ENCODE measurements at places on chromosomes 16 and 17. TPM values are rescaled to one million over a fixed set of nuclear protein-coding genes. Genes with fewer than 3 reads are reported as not detected.

Gene GLP2R
- not detected for total RNA-seq

Gene MMP28
- 3.9 TPM for total RNA-seq

Gene ABCC12
- not detected for total RNA-seq

Gene NHLRC4
- 4.5 TPM for total RNA-seq

Gene FKBP10
- total RNA-seq = 14.8 TPM

Gene HEATR3
- 23.4 TPM for total RNA-seq

Gene KRT23
- total RNA-seq = 21.7 TPM

DNA sequence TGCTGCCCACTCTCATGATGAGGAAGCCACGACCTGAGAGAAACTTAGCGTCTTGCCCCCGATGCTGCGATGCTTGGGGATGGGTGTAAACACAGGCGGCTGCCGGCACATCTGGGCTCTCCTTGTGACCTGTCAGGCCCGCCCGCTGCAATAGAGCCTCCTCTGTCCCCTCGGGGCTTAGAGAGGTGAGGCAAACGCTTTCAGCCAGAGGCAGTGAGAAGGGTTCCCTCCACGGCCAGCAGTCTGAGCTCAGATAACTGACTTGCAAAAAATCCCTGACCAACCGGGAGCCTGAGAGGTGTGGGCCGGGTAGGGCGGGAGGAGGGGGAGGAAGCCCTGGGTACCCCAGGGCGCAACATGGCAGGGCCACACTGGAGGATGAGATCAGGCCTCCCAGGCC is 260.6 kb downstream of the C16orf95 start:
- no peak for DNase-seq
- H3K36me3 ChIP-seq = no peaks in the 10 kb centered on the region
- H3K4me3 ChIP-seq = no peak overlapping the region
- H3K27ac ChIP-seq = no peak overlapping the region
- peaks cover 61% of the 10 kb centered on the region for H3K27me3 ChIP-seq

- H3K36me3 ChIP-seq = no peaks in the 10 kb centered on the region
- H3K27me3 ChIP-seq = no peaks in the 10 kb centered on the region
- H3K4me1 ChIP-seq = peaks cover 40% of the 10 kb centered on the region
- H3K27ac ChIP-seq = peak within 1 kb of the TSS; percentile 99
- DNase-seq = peak; percentile 90
Observed at GRCh38 chr17:77140878-77141767, at the start of gene SEC14L1. TSS of gene SEC14L1 (plus strand) at chr17:77140969. CDS start at chr17:77143597, 2,628 bp downstream.

DNA sequence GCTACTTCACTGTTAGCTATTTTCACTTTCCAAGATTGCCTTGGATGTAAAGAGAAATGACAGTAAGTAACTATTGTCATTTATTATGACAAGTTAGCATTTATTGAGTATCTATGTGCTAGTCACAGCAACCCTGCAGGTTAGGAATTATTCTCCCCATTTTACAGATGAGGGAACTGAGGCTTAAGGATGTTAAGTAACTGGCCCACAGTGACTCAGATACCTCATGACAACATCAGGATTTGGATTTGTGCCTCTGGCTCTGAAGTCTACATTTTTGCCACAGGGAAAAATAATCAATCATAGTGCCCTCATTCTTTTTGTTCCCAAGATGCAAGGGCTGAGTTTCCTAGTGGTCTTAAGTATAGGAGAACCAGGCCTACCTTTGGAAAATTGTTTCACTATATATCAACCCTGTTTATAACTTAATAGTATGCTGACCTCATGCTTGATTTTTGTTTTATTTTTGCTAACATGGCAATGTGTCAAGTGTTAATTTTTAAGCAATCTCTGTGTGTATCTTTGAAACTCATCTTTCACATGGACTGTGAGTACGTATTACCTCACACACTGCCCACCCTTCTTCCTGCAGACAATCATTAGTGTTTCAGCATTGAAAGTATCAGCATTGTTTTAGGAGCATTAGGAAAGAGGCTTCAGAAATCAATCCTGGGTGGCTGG is 105.0 kb downstream of the TANGO6 start:
- no peaks in the 10 kb centered on the region for H3K27me3 ChIP-seq
- DNase-seq = no peak
- H3K36me3 ChIP-seq = peaks cover 4% of the 10 kb centered on the region
- no peaks in the 10 kb centered on the region for H3K4me1 ChIP-seq

- no peak overlapping the region for H3K4me3 ChIP-seq
- no peaks in the 10 kb centered on the region for H3K36me3 ChIP-seq
- no peak for DNase-seq
- no peak overlapping the region for H3K27ac ChIP-seq
- H3K4me1 ChIP-seq = no peaks in the 10 kb centered on the region
Observed at GRCh38 chr16:49952386-49952785, 72.6 kb upstream of the CNEP1R1 start.

GRCh38 chr17:11238705-11239104 is 2.3 kb upstream of the SHISA6 start:
- no peak overlapping the region for H3K4me3 ChIP-seq
- no peaks in the 10 kb centered on the region for H3K36me3 ChIP-seq
- H3K27ac ChIP-seq = no peak overlapping the region
- H3K4me1 ChIP-seq = peaks cover 13% of the 10 kb centered on the region
- H3K27me3 ChIP-seq = peaks cover 37% of the 10 kb centered on the region

- no peaks in the 10 kb centered on the region for H3K27me3 ChIP-seq
- H3K36me3 ChIP-seq = peaks cover 20% of the 10 kb centered on the region
- H3K4me1 ChIP-seq = peaks cover 18% of the 10 kb centered on the region
- no peak overlapping the region for H3K27ac ChIP-seq
Observed at GRCh38 chr17:5571281-5571680, 13.0 kb downstream of the NLRP1 start.

- peaks cover 96% of the 10 kb centered on the region for H3K4me1 ChIP-seq
- peak overlapping the region; percentile 89 for H3K27ac ChIP-seq
- no peaks in the 10 kb centered on the region for H3K27me3 ChIP-seq
- DNase-seq = no peak
- H3K36me3 ChIP-seq = peaks cover 5% of the 10 kb centered on the region
- H3K4me3 ChIP-seq = no peak overlapping the region
Observed at GRCh38 chr17:64009571-64010402, 10.6 kb downstream of the ICAM2 start.

DNA sequence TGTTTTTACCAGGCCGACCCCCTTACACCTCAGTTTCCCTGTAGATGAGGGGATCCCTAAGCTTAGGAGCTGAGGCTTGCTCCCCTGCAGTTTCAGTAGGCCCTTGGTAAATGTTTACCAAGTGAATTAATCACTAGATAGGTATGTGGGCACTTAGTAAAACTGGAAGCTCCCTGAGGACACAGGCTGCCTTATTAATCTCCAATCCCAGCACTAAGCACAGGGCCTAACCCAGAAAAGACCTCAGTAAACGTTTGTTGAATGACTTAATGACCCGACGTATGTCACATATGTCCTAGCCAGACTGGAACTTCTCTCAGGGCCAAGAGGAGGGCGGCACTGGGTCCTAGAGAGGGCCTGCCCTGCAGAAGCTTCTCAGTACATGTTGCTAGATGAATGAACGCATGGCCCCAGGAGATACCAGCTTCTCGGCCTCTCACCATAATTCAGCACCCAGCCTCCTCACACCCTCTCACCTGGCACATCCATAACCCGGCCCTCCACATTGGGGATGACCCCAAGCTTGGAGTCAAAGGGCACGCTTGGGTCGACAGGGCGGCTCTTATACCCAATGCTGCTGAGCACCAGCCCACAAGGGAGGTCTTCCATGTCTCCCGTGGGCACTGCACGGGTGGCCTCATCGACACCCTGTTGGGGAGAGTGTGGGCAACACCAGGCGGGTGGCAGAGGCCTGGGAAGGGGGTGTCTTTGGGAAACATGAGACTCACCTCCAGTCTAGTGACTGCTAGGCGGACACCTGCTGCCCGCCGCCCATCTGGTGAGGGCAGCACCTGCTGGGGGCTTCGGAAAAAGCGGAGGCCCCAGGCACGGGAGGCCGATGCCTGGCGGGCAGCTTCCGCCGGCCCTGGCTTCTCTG is 4.0 kb upstream of the GRIN2C start:
- H3K4me1 ChIP-seq = peaks cover 21% of the 10 kb centered on the region
- H3K27me3 ChIP-seq = peaks cover 59% of the 10 kb centered on the region
- no peak for DNase-seq
- peaks cover 27% of the 10 kb centered on the region for H3K36me3 ChIP-seq

DNA sequence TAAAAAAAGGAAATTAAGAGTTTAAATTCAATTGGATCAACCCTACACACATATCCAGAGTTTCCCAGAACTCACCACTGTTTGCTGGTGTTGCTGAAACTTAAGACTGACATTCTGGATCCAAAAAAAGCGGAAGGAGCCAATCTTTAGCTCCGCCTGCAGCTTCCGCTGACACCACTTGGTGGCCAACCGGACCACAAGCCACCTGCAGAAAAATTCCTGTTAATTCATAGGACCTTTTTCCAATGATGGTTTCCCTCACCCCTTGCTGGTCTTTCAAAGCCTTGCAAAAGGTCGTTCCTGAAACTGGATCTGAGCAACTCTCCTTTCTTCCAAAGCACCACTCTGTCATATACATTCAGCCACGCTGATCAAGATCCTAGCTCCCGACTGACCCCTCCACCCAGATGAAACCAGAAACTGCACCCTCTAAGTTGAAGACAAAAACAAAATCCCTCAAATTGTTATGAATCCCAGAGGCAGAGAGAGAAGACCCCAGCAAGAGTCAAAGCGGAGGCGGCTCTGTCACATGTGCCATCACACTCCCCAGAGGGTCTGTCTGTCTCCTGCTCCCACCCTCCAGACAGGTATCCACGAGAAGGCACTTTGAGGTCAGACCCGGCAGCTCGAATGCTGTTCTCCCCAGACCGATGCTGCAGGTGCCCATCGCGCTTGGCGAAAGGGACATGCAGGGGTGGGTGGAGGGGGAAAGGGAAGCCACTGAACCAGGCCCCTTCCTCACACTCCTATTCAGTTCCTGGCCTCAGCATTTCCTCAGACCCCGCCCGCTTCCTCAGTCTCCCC is 773 bp downstream of the BLTP2 start:
- no peaks in the 10 kb centered on the region for H3K27me3 ChIP-seq
- H3K36me3 ChIP-seq = peaks cover 2% of the 10 kb centered on the region
- H3K4me1 ChIP-seq = peaks cover 34% of the 10 kb centered on the region
- peak overlapping the region; percentile 68 for H3K4me3 ChIP-seq

- H3K4me1 ChIP-seq = no peaks in the 10 kb centered on the region
- DNase-seq = no peak
- no peak overlapping the region for H3K4me3 ChIP-seq
- no peaks in the 10 kb centered on the region for H3K36me3 ChIP-seq
- H3K27me3 ChIP-seq = no peaks in the 10 kb centered on the region
Observed at GRCh38 chr16:52492789-52493357, 54.1 kb downstream of the TOX3 start.

- H3K4me3 ChIP-seq = no peak overlapping the region
- no peaks in the 10 kb centered on the region for H3K27me3 ChIP-seq
- no peak for DNase-seq
- no peak overlapping the region for H3K27ac ChIP-seq
- no peaks in the 10 kb centered on the region for H3K4me1 ChIP-seq
- H3K36me3 ChIP-seq = peaks cover 3% of the 10 kb centered on the region
Observed at GRCh38 chr16:3413730-3414379, 12.8 kb downstream of the ZNF174 start.
